ENCODE measurements at places on chromosomes 1 and 21.

GRCh38 chr1:223815020-223815853 lies 30.5 kb downstream of the TP53BP2 start:
- no peak for DNase-seq

DNA sequence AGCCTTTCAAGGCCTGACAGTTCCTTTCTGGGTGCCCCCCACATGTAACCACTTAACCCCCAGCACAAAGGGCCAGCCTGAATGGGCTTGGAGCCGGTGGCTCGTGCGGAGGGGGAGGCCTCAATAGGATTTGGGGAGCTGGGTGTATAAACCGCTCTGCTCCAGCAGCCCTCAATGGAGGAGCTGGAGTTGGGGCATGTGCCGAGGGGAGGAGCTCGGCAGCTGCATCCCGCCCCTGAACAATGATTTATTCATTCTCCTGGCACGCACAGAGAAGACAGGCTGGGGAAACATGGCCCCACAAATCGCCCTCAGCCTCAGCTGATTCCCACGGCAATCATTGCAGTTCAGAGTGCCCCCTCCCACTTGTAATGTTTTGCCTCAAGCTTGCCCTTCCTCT lies 6.9 kb upstream of the C1orf216 start:
- DNase-seq: no peak

DNA sequence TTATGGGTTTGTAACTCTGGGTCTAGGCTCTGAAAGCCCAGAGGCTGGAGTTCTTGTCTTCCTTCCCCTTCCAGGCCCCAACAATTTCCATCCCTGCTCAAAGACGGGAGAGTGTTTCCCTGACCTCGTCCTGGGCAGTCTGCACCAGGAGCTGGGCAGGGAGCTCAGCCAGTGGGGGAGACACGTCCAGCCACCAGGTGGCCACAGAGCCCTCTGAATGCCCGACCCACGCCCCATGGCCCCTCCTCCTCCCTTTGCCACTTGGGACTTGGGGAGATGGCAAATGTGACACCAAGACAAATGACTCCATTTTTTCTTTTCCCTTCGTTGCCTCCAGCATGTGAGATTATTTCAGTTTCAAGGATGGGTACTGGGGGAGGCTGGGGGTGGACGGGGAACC lies 159.9 kb upstream of the AJAP1 start:
- no peak for DNase-seq

- no peak for DNase-seq
These were observed 31.5 kb upstream of the DNASE2B start for GRCh38 chr1:84366786-84367185.

Measured in stimulated activated CD4-positive, alpha-beta T cell treated with anti-CD3 and anti-CD28 coated beads, Interleukin-1b, Interleukin-23, amount 100 ng/mL, for 1 hour (primary cell).